Fibroblast of the aortic adventitia (primary cell): ENCODE measurements at places on chromosomes 1 and 21. TPM values are rescaled to one million over a fixed set of nuclear protein-coding genes. Genes with fewer than 3 reads are reported as not detected.

- no peak for DNase-seq
Measured at GRCh38 chr1:40786171-40786994, 2.8 kb downstream of the KCNQ4 start.

DNA sequence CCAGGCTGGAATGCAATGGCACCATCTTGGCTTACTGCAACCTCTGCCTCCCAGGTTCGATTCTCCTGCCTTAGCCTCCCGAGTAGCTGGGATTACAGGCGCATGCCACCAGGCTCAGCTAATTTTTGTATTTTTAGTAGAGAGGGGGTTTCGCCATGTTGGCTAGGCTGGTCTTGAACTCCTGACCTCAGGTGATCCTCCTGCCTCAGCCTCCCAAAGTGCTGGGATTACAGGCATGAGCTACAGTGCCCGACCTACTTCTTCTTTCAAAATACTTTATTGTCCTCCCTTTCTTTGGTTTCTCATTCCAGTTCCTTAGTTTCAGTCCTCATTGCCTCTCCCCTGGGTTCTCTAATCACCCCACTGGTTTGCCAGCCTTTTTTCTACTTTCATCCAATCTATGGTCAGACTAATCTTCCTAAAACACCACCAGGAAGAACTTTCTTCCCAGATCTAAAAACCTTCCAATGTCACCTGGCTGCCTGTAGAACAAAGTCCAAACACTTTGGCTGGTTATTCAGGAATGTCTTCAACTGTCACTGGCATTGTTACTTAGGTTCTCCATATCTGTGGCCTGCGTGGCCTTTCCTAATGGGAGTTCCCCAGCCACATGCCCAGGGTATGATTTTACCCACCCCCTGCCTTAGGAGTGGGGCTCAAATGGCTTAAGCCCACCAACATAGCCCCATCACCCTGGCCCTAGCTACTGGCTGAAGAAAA is 29.0 kb upstream of the SLC30A1 start:
- no peak for DNase-seq

- DNase-seq = no peak
Measured at GRCh38 chr1:41861535-41862383, 57.0 kb downstream of the HIVEP3 start.

DNA sequence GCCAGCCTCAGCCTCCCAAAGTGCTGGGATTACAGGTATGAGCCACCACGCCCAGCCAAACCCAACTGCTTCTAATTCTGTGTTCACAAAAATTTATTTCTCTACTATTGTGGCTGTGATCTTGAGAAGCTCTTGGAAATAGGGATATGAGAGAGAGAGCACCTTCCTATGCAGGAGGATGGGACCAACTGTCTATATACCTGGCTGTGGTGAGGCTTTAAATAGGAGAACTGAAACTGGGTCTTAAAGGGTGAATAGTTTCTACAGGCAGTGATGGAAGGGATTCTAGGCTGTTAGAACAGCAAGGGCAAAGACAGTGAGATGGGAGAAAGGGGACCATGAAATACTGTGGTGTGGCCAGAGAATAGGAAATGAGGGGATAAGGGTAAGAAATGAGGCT is 8.3 kb upstream of the PTCH2 start:
- no peak for DNase-seq

DNA sequence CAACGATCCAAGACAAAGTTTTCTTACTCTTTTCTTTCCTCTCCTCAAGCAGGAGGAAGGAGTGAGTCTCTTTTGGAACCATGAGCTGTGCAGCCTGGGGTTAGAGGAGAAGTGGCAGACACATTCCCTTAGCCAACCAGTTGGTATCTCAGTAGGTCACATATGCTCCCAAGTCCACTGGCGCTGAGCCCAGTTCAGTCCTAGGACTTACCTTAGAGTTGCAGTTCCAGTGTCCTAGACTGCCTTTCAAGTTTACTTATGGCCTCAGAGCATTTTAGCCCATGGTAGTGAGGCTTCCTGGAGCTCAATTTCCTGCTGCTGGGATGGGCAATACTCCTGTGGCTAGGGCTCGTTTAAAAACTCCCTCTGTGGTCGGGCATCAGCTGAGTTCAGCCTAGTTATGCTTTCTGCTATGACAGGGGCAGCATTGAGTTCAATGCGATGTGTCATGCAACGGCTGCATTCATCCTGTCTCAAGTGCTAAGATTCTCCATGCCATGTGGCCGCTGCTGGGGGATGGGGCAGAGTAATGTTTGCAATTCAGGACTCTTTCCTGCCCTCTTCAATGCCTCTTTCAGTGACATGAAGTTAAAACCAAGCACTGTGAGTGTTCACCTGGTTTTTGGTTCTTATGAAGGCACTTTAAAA is 103.8 kb downstream of the LRRC7 start:
- DNase-seq = no peak

- peak; percentile 98 for DNase-seq
Measured at GRCh38 chr1:224168859-224169380, 14.1 kb upstream of the DEGS1 start.

Gene MRAP
- not detected in 2 replicates for total RNA-seq

- DNase-seq = no peak
Measured at GRCh38 chr1:153349363-153350320, 1.0 kb upstream of the PGLYRP4 start.

DNA sequence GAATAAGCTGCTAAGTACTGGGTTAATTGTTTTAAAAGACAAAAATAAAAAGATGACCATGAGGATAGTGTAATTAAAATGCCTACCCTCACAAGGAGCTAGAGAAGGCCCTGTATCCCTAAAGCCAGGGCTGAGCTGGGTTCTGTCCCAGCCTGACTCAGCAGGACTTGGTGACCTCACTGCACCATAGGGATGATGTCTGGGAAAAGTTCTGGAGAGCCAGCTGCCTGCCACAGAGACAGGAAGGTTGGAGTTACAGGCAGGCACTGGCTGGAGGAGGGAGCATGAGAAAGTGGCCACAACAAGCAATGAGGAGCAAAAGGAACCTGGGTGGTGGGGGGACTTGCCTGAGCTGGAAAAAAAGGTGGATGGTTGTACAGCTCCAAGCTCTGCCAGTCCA is 5.7 kb upstream of the TNR start:
- DNase-seq = no peak

Gene SYPL2
- total RNA-seq = 0.25 and 1.7 TPM in 2 replicates

DNA sequence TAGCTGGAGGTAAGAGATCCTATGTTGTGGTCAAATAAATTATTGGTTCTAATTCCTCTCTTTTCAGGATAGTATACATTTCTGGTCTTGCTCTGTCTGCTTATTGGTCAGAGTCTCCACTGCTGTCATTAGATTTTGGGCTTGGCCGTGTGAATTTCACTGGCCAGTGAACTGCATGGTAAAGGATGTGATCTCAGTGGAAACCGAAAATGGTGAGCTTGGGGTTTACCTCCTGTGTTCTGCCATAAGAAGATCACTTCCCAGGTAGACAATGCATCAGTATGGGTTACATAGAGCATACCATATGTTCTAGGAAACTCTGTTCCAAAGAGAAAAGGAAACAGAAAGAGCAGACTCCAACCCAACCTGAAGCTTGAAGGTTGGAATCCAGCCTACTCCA is 1123.3 kb upstream of the B3GALT2 start:
- no peak for DNase-seq

DNA sequence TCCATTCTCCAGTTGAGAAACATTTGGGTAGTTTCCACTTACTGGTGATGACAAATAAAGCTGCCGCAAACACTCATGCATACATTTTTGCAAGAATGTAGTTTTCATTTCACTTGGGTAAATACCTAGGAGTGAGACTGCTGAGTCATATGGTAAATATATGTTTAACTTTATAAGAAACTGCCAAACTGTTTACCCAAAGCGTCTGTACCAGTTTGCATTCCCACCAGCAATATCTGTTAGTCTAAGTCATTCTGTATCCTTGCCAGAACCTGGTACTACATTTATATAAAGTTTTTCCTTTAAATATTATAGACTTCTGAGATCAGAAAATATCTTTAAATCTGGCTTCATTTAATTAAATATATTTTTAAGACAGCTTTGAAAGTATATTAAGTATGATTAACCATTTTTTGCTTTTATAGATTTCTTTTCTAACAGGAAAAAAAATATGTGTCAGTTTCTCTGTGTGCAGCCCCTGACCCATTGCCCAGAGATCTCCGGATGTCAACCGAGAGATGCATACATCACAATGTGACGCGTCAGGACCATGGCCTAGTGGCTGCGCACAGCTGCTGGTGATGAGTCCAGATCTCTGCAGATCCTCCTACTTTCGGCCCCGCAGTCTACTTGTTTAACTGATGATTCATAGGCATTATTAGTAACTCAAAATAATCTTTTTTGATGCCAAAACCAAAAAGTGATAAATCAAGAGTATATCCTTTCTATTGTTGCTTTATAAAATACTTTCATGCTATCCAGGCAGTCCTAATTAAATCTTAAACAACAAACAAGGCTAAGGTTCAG is 227.1 kb upstream of the MAP1LC3C start:
- no peak for DNase-seq

Gene GBP2
- total RNA-seq = 19.8 and 75.5 TPM in 2 replicates

DNA sequence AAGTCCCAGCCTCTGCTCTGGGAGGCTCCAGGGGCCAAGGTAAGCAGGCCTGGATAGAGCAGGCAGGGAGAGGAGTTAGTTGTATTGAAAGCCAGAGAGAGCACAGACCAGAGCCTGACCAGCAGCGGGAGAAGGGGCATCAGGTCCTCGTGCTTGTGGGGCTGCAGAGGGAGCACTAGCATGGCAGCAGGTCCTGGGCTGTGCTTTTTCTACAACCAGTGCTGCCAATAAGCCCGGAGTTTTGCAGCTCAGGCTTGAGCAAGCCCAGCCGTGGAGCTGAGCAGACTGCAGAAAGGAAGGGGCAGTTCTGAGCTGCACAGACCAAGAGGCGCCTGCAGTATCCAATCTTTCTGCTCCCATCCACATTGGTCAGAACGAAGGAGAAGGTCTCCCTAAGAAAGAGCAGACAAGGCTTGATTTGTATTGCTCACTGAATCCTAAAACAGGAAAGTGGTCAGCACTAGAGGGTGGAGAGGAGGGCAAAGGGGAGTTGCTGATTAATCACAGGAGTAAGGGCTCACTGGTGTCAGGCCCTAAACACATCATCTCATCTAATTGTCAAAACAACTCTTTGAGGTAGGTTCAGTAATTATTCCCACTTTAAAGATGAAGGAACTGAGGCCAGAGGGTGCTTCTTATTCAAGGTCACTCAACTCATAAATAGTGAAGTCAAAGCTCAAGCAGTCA is 2.7 kb downstream of the DENND2D start:
- no peak for DNase-seq

DNA sequence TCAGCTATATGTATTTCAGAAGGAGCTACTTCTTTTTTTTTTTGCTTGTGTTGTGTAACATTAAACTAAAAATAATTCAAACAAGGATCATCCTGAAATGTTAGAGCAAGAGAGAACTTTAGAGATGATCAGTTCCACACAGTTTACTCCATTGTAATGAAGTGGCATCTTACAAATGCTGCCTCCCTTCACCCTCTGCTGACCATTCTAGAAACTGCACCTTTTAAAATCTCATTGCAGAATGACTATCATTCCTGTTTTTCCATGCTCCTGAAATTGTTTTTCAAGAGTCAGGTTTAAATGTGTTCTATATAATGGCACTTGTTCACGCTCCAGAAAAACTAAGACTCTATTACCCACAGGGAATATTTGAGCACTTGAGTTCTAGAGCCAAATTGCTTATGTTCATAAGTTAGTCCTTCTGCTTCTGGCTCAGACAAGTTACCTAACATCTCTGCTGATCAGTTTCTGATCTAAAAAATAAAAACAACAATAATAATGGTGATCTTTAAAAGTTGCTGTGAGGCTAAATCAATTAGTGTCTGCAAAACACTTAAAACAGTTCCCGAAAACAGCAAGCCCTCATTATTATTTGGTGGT is 21.5 kb upstream of the SLC44A5 start:
- peak; percentile 60 for DNase-seq

Gene MAP1LC3C
- total RNA-seq = 0.09 TPM in 1 of 2 replicates, not detected in the other

- DNase-seq = no peak
Measured at GRCh38 chr1:115118086-115118485, 28.8 kb upstream of the TSPAN2 start.

Gene CA6
- total RNA-seq = not detected in 2 replicates

DNA sequence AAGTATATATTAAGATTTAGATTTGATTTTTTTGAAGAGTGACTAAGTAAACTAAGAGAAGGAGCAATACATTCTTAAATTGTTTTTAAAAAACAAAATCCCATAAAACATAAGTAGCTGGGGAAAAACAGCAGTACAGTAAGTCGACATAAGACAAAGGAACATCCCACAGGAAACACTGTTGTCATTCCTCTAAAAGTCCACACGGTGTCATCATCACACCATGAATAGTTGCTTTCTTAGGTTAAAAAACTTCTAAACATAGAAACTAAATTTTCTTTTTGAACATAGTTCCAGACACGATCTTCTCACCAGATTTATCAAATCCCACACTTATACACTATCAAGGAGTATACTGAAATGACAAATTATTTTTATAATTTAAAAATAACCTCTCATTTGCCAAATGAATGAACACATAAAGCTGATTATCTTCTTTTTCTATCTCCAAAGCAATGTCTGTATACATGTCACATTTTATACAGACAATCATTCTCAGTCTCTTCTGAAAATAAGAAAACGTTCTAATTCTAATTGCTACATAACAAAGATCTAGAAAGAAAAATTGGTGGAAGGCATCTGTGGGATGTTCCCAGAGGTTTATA is 15.8 kb downstream of the ODF2L start:
- peak; percentile 94 for DNase-seq

- no peak for DNase-seq
Measured at GRCh38 chr1:40651138-40651857, 14.2 kb downstream of the RIMS3 start.

Gene ADAM30
- total RNA-seq = not detected in 2 replicates

DNA sequence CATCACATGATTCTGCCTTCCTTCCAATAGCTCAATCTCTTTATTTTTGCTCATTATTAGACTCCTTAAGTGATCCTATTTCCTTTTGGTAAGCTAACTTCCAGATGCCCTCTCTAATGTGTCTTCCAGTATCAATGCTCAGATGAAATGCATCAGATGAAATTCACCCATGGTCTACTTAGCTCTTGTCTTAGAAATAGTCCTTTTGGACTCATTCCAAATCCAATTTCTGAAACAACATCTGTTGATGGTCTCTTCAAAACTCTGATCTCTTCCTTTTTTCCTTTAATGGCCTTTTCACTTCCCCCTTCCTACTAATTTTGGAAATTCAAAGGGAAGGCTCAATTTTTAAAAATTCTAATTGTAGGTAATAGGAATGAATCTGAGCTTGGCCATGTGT is 81.1 kb upstream of the GREM2 start:
- no peak for DNase-seq

DNA sequence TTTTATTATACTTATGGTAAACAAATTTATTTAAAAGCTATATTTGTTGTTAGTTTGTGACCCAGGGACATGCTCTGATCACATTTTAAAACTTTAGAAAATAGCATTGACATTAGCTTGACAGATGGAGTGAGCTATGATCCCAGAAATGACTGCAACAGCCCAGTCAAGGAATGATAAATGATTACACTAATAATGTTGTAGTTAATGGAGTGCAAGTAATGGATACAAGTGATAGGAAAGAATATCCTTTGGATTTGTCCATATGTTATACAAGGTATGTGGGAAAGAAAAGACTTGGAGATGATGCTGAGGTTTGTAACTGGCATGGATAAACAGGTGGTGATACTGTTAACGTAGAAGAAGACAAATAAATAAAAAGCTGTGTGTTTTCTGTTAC is 1908.7 kb downstream of the MRPL39 start:
- DNase-seq = no peak

Gene ATAD3C
- total RNA-seq = under 0.01 TPM in 1 of 2 replicates, not detected in the other
